Thoracic aorta endothelial cell (primary cell): ENCODE measurements at places on chromosomes 11 and 22. TPM values are rescaled to one million over a fixed set of nuclear protein-coding genes. Genes with fewer than 3 reads are reported as not detected.

Gene CARNS1
- total RNA-seq, result 0.13 and 0.22 TPM in 2 replicates

Gene ZBTB16
- total RNA-seq, result 12.2 and 15.7 TPM in 2 replicates

Gene ESRRA
- 26.4 and 27.5 TPM in 2 replicates for total RNA-seq

Gene HOATZ
- total RNA-seq, result not detected in 2 replicates

Gene AASDHPPT
- 72.1 and 77.8 TPM in 2 replicates for total RNA-seq

Gene TMEM45B
- 0.40 and 1.7 TPM in 2 replicates for total RNA-seq

Gene ELF5
- total RNA-seq, result not detected in 2 replicates

Gene PDGFD
- total RNA-seq, result 11.8 and 12.2 TPM in 2 replicates

Gene SPDYC
- total RNA-seq, result not detected in 2 replicates

Gene SYCE3
- total RNA-seq, result not detected in 2 replicates

Gene OR4D5
- not detected in 2 replicates for total RNA-seq

Gene MAJIN
- not detected in 2 replicates for total RNA-seq

Gene OR10A2
- total RNA-seq, result not detected in 2 replicates

Gene DLAT
- total RNA-seq, result 56.7 and 77.5 TPM in 2 replicates

Gene C22orf31
- not detected in 2 replicates for total RNA-seq

Gene GLB1L2
- total RNA-seq, result 0.27 and 0.93 TPM in 2 replicates

Gene TLCD5
- total RNA-seq, result 8.8 and 9.0 TPM in 2 replicates

Gene LRFN4
- total RNA-seq, result 14.9 and 24.2 TPM in 2 replicates

Gene GRK3
- 1.5 and 2.9 TPM in 2 replicates for total RNA-seq

Gene C22orf23
- 0.22 and 0.27 TPM in 2 replicates for total RNA-seq

Gene SRPRA
- total RNA-seq, result 104 and 107 TPM in 2 replicates

Gene GGTLC2
- not detected in 2 replicates for total RNA-seq

Gene SLC6A5
- total RNA-seq, result not detected in 2 replicates

Gene UPK3A
- not detected in 2 replicates for total RNA-seq

Gene OR8G1
- total RNA-seq, result not detected in 2 replicates

Gene OR52E8
- not detected in 2 replicates for total RNA-seq

Gene RASSF10
- total RNA-seq, result under 0.01 and 0.22 TPM in 2 replicates
